Psoas muscle (tissue), 8 donors: ENCODE measurements at places on chromosomes 4 and X.

DNA sequence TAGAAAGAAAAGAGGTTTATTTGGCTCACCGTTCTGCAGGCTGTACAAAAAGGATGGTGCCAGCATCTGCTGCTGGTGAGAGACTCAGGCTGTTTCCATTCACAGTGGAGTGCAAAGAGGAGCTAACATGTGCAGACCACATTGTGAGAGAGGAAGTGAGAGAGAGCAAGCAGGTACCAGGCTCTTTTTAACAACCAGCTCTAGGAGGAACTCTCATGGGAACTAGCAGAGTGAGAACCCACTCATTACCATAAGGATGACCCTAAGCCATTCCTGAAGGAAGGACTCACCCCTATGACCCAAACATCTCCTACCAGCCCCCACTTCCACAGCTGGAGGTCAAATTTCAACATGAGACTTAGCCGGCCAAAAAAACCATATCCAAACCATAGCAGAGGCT, 158.6 kb upstream of the ADGRL3 start:
- no peak for DNase-seq

DNA sequence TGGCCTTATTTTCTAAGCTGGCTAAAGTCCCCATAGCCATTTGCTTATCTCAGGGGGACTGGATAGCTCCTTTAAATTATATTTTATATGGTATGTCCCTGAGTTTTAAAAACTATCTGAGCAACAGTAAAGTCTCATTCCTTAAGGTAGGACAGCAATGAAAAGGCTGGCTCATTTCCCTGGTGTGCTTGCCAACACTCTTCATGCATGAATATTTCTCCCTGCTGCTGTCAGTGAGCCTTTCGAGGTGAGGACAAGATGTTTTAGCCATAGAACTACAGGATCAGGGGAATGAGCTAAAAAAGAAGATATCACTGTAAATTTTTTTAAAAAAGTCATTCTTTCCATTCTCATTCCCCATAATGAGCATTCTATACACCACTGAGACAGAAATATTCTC, 427.3 kb upstream of the FAM241A start:
- no peak for DNase-seq

- DNase-seq: no peak
Observed at GRCh38 chr4:110270492-110271197, 72.2 kb upstream of the ELOVL6 start.

DNA sequence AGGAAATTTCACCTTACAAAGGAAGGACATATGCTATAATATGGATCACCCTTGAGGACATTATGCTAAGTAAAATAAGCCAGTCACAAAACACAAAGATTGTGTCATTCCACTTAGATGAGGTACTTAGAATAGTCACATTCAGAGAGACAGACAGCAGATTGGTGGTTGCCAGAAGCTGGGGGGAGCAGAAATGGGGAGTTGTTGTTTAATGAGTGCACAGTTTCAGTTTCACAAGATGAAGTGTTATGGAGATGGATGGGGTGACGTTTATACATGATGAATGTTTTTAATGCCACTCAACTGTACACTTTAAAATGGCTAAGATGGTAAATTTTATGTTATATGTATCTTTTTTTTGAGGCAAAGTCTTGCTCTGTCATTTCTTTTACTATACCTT, 14.8 kb upstream of the SPON2 start:
- no peak for DNase-seq

DNA sequence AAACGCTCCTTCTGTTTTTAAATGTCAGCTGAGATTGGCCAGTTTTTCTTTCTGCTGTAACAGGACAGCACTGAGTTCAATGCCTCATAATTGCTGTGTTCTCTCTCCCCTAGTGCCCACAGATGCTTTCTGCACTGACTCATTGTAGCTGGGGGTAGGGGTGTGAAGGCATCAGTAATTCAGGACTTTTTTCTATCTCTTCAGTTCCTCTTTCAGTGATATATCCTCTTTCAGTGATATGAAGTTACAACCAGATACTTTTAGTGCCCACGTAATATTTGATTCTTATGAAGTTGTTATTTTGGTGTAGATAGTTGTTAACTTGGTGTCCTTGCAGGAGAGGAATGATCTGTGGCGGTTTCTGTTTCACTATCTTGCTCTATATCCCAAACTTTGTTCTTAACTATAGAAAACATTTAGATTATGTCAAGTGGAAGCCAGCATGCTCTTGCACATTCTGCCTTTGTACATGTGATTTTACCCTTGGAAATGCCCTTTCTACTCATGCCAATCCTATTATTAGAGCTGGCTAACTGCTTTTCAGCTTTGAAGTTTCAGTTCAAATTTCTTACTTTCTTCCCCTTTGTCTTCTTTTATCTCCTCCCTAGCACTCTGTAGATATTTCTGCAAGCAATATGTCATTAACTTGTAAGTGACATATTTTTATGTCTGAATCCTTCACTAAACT, 1258.4 kb downstream of the FAM133A start:
- no peak for DNase-seq

GRCh38 chr4:188162698-188163097, 23.5 kb downstream of the TRIML1 start:
- DNase-seq: no peak

DNA sequence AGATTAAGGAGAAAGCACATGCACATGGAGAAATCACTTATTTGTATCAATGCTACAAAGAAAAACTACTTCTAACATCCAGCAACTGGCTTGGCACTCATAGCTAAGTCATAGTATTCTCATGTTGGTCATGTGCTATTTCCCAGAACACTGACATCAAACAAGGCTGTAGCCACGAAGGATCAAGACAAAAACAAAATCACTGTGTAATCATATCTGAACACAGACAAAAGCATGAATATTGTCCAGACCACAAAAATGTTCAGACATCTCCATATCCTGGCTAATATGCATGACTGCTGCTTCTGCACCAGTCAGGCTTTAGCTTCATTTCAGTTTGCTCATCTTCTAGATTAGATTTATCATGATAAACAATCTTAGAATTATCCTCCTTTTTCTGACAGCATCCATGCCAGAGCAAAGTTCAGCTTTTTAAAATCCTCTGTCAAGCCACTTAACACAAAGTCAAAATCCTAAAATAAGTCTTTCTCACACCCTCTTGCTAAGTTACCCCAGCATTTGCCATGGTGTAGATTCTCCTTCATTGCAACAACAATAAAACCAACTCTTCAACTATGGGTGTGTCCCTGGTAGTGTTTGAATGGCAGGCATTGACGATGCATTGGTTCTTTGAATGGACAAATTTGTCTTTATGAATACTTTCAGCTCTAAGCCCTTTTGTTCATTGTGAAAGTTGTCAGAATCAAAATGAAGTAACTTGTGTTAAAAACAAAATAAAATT, 39.1 kb upstream of the NPFFR2 start:
- no peak for DNase-seq

- no peak for DNase-seq
Observed at GRCh38 chr4:125833-126232, 1.5 kb downstream of the ZNF718 start.

GRCh38 chr4:184376126-184376838, 98.1 kb downstream of the IRF2 start:
- no peak for DNase-seq

- no peak for DNase-seq
Observed at GRCh38 chr4:31160146-31160545, 440.0 kb downstream of the PCDH7 start.

DNA sequence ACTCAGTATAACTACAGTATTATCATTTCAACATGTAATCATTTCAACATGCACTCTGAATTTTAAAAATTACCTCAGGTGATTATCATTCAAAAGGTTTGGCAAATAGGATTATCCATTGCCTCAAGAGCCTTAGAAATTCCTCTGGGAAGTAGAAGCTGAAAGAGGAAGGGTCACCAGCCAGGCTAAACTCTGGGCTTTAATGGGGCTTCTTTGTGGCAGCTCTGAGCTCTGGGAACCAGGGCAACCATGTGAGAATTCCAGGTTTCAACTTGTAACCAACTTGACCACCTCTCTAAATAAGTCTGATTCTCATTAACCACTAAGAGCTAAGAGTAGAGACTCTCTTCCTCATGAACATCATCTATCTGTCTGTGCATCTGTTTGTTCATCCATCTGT, 117.2 kb upstream of the MED14 start:
- no peak for DNase-seq

DNA sequence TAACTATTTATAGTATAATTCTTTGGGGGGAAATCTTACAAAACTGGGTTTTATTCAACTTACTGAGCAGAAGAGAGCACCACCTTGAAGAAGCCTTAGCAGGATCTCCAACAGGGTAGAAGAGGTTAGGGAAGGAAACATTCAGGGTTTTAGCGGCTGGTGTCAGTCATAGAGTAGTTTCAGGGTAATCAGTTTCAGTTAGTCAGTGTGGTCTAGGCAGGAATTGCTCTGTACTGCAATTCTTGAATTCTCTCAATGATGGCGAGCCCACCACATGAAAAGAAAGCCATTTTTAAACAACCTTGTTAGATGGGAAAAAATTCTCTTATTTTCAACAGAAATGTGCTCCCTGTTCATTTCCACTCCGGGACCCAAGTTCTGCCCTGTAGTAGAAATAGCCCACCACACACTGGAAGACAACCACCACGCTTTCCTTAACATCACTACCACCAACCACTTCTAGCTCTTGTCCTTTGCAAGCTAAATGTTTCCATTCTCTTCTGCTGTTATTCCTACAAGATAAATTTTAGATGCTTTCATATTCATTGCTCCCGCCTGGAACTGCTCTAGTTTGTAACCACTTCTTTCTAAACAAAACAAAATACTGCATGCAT, 25.9 kb downstream of the COL25A1 start:
- no peak for DNase-seq

- no peak for DNase-seq
Observed at GRCh38 chrX:10602646-10603045, 17.7 kb downstream of the MID1 start.

- no peak for DNase-seq
Observed at GRCh38 chr4:110676241-110676640, 53.4 kb upstream of the PITX2 start.

GRCh38 chrX:20325786-20326388, 59.2 kb upstream of the RPS6KA3 start:
- DNase-seq: no peak

- DNase-seq: no peak
Observed at GRCh38 chr4:121014544-121014943, 57.8 kb downstream of the NDNF start.

DNA sequence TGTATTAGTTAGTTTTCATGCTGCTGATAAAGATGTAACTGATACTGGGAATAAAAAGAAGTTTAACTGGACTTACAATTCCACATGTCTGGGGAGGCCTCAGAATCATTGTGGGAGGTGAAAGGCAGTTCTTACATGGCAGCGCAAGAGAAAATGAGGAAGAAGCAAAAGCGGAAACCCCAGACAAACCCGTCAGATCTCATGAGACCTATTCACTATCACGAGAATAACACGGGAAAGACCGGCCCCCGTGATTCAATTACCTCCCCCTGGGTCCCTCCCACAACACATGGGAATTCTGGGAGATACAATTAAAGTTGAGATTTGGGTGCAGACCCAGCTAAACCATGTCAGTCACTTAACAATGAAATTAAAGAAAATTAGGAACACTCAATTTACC, 499.1 kb downstream of the FSTL5 start:
- no peak for DNase-seq

- DNase-seq: no peak
Observed at GRCh38 chrX:118502161-118502789, 6.7 kb downstream of the DOCK11 start.

DNA sequence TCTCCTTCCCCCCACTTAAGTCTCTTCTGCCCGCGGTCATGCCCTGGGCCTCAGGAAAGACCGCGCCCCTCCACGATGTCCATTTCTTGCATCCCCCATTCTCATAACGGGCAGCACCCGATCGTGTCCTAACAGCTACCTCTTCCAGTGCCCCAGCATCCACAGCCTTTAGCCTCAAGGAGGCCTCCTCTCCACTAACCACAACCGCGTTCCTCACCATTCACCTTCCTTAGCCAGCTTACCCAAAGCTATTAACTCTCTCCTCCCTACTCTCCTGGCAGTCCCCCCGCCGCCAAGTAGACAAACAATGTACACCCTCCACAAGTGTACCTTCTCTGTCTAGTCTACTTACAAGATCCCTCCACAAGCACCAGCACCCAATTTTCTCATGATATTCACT, 58.6 kb upstream of the PAGE5 start:
- DNase-seq: no peak

DNA sequence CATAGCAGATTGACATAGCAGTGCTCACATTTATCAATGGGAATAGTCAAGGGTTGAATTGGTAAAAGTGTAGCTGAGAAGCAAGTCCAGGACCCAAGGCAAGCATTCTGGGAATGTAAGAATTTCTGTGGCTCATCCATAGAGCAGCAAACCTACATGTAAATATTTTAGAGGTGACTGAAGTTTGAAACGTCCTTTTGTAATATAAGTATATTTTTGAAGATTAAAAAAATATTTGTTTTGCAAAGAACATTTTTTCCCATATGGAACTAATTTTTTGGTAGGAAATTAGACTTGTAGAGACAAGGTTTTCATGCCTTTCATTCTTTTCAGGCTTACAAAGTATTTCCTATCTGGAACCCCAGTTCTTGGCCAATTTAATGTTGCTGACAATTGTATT, 104.0 kb downstream of the TEX13A start:
- DNase-seq: no peak

DNA sequence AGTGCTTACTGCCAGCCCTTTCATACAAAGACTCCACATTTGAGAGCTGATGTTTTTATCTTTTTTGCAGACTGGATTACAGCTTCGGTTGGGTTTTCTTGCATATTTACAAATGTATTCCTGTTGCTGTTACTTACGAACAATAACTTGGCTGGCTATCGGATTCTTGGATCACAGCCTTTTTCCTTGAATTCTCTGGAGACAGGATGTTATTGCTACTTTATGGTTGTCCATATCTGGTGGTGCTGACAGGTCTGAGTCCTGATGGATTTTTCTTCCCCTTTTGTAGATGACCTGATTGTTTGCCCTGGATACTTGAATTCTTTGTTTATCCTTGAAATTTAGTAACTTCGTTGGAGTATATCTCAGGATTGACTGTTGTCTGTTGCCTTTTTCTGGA, 77.7 kb downstream of the PDK3 start:
- no peak for DNase-seq

- DNase-seq: no peak
Observed at GRCh38 chr4:150540959-150541360, 41.0 kb upstream of the MAB21L2 start.

DNA sequence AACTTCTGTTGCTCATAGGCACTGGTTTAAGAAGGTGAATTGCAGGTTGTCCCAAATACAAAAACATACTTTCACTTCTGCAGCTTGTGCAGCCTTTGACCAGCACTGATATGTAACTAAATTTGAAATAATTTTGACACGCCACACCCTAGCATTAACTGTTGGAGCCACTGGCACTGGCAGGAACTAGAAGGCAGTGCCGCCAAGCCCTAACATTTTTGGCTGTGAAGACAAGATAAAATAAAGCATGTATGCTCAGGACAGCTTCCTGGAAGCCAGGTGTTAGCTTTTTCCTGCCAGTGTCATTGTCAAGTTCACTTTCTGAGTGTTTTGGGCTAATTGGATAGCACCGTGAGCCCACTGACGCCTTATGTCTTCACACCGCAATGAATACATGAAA, 65.3 kb upstream of the FBXW7 start:
- no peak for DNase-seq

DNA sequence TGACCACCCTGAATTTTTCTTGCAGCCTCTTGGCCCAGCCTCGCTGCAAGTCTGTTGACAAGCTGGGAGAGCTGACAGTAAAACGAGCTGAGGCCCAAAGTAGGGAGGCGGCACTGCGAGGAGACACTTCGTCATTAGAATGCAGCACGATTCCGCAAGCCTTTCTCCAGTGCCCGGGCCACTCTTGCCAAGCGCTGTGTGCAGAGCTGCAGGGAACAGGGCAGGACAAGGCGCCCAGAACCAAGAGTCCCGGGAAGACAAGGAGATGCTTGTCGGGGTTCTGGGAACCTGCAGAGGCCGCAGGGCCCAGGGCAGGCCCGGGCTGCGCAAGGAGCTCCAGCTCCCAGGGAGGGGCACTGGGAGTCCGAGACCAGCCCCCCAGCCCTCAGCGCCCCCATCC, 187.1 kb downstream of the BCOR start:
- no peak for DNase-seq
